ENCODE measurements at places on chromosomes 1 and 21. TPM values are rescaled to one million over a fixed set of nuclear protein-coding genes. Genes with fewer than 3 reads are reported as not detected.
A peak's percentile ranks its signal among the peaks of the same experiment; 100 is the strongest.

DNA sequence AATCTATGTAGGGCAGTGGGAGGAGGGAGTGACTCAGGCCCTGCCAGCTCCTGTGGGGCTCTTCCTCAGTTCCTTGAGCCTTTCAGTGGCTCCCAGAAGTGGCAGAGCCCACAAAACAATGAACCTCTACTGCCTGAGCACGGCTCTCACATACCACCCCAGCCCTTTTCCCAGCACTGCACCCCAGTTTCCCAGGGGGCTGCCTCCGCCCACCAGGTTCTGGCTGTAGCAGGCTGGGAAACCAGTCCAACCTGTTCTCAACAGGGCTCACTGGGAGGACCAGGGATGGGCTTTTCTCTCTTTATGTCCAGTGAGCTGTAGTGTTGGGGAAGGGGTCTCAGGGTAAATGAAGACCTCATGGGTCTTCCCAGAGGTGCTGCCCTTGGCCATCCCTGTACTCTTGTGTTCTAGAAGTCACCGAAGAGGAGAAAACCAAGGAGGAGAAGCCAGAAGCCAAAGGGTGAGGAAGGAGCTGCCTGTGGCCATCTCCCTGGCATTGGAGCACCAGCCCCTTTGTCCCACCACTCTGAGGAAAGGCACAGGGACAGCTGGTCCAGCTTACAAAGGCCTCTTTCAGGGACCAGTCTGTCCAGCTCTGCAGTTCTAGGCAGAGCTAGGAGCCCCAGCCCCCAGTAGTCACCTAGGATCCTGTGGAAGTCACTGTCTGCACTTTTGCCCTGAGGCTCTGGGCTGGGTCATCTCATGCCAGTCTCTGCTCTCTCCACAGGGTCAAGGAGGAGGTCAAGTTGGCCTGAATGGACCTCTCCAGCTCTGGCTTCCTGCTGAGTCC lies 3.5 kb downstream of the MARCKSL1 start:
- no peak for DNase-seq

Gene LEFTY2
- not detected for total RNA-seq

DNA sequence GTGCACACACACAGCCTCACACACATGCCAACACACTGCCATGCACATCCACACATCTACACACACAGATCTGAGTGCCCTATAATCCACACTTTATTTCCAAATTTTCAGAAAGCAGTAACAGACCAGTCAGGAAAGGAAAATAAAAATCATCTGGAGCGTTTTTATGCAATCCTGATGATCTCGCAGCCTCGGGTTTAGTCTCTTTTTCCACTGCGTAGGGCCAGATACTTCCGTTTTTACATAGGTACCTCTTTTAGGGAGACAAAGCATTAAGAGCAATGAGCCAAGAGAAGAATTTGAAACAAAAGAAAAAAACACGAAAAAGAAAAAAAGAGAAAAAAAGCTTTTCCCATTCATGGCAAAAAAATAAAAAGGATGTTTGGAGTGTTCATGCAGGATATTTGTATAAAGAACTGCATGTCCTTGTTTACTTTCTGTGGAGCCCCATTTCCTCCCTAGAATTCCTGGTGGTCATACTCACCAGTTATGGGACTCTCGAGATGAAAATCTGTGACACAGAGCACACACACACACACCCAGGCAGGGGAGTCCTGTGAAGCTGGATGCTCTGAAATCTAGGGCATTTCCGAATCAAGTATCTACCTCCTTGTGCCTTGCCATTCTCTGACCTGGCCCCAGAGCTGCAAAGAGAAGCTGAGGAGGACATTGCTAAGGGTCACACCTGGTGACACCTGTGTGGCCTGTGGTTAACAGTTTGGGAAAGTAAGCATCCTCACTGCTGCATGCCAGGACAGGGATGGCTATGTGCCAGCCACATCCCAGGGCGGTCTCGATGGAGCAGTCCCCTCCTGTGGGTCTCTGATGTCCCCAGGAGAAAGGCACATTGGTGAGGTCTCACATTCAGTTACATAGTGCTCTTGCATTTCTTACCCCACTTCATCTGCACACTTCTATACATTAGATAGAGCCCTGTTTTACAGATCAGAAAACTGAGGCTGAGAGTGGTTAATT lies 83.6 kb downstream of the RUNX1 start:
- no peak for DNase-seq

Gene OR2M3
- total RNA-seq, result not detected

GRCh38 chr1:223849352-223850254 lies 3.9 kb upstream of the TP53BP2 start:
- no peak for DNase-seq

GRCh38 chr1:201742476-201742875 lies 86.5 kb upstream of the IPO9 start:
- no peak for DNase-seq

- DNase-seq, result no peak
Measured at GRCh38 chr1:91798740-91799139, 87.2 kb downstream of the TGFBR3 start.

Gene ASCL5
- total RNA-seq, result not detected

Gene DCDC2B
- total RNA-seq, result not detected

GRCh38 chr1:16205891-16206546 lies 6.4 kb downstream of the ARHGEF19 start:
- no peak for DNase-seq

Gene PWP2
- 3.0 TPM for total RNA-seq

GRCh38 chr1:160575112-160575664 lies 4.1 kb downstream of the CD84 start:
- no peak for DNase-seq

DNA sequence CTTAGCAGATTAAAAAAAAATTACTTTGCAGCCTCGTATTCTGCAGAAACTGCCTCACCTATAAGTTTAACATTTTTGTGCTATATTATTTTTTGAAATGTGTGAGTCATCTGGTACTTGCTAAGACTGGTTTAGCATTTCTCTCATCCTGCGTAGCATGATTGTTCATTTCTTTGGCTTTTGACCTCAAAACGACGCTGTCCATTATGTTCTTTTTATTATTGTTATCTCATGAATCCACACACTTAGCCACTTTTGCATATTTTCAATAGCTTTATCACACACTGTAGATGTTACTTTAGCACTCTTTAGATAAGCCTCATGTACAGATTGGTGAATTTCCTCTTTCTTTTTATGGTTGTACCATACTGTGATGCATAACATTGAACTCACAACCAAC lies 1004.9 kb upstream of the NCAM2 start:
- DNase-seq, result no peak

- no peak for DNase-seq
Measured at GRCh38 chr1:109083923-109084322, 6.6 kb upstream of the TMEM167B start.

DNA sequence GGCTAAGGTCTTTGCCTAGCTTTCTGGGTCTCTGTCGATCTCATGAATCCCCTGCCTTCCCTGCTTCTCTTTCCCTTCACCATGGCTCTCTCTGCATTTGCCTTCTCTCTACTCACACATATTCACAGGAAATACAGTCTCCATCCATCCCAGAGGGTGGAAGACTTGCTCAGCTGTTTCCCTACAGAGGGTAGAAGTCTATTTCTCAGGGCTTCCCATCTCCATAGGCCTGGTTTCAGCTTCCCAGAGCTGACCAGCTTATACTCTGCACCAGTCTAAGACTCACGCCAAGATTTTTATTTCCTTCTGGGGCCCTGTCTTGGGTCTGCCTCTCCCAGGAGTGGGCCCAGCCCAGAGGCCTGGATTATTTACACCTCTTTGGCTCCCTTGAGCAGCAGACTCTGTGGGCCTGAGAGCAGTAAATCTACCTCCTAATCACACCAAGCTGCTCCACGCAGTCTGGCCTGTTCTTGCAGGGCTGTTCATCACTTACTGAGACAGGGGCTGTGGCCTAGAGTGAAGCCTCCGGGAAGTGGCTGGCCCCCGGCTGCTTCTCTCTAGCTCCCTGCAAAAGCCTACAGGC lies 102.5 kb downstream of the PLXNA2 start:
- DNase-seq, result no peak

DNA sequence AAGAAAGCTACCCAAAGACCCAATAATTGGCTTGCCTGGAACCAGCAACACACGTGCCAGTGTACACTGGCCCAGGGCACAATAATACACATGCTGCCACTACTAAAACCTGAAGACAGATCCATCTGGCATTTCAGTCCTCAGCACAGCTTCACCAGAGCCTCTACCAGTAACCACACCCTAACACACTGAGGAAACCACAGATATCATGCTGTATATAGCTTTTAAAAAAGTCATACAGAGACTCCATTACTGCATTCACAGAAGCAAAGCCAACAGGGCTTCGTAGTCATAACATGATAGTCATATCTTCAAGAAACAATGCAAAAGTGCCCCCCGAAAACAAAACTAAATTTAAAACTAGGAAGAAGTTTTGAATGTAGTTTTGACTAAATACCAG lies 40.6 kb upstream of the NEGR1 start:
- DNase-seq, result no peak

GRCh38 chr1:178237121-178237520 lies 143.2 kb downstream of the RASAL2 start:
- no peak for DNase-seq

DNA sequence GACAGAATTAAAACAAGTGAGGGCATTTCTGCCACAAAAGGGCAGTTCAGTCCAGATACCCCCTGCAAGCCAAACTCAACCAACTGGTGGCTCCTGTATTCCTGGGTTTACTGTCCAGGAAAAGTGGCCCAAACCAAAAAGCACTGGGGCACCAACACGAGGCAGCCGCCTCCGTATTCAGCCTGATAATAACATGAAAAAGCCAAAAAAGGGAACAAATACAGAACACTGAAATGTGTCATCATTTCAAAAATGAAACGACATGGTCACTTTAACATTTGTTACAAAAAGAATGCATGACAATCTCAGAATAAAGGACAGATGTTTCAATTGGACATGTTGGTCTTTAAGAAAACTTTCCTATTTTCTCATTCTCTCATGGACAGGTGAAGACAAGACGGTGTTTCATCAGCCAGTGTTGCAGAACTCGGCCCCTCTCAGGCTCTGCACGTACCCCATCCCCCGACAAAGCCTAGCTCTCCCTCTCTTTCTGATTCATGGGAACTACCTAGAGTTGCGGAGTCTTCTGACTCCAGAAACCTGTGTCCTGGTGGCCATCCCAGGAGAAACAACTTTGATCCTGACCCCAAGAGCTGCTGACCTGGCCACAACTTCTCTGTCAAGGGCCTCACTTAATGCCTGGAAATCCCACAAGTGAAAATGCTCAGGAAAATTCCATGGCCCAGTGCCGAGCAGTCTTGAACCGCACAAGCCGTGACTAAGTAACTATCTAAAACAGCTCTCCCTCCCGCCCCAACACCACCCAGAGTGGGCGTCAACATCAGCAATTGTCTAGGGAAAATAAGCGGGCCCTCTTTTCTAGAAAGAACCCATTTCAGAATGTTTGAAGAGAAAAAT lies 27.1 kb downstream of the ZBTB17 start:
- peak; percentile 79 for DNase-seq

DNA sequence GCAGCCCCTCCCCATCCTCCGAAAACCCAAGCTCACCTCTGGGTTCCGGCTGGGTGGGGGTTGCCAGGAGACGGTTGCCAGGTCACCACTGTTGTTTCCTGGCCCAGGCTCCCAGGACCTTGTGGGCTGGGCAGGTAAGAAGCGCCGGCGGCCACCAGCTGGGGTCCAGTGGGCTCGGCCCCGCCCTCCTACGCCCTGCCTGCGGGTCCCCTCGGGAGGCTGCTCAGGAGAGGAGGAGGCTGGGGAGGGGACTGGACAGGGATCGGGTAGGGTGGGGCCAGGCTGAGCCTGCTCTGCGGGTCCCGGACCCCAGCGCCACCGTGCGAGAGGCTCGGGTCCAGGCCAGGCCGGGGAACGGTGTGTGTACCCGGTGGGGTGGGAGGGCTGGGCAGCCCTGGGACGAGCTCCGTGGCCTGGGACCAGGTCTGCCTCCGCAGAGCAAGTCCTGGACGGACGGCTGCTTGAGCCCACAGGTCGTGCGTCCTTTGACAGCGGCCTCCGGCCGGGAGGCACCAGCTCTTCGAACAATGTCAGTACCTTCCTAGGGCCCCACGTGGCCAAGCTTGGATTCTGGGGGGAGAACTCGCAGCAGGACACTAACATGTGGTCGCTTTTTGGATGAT lies at the start of gene TTLL10:
Gene TTLL10, plus strand, starts transcription at position 88 of the 623 bp plus-strand sequence. CDS start 5,336 bp downstream, outside the sequence.
- no peak for DNase-seq

GRCh38 chr1:75996196-75996595 lies 64.0 kb upstream of the ASB17 start:
- DNase-seq, result no peak

GRCh38 chr1:111720274-111720976 lies 18.8 kb downstream of the INKA2 start:
- no peak for DNase-seq

Gene IBA57
- total RNA-seq, result 15.0 TPM

GRCh38 chr1:30847358-30847972 lies 61.1 kb downstream of the SDC3 start:
- peak; percentile 96 for DNase-seq

- no peak for DNase-seq
Measured at GRCh38 chr1:109501644-109502363, 7.7 kb downstream of the AMIGO1 start.

Gene KRTAP12-2
- not detected for total RNA-seq

DNA sequence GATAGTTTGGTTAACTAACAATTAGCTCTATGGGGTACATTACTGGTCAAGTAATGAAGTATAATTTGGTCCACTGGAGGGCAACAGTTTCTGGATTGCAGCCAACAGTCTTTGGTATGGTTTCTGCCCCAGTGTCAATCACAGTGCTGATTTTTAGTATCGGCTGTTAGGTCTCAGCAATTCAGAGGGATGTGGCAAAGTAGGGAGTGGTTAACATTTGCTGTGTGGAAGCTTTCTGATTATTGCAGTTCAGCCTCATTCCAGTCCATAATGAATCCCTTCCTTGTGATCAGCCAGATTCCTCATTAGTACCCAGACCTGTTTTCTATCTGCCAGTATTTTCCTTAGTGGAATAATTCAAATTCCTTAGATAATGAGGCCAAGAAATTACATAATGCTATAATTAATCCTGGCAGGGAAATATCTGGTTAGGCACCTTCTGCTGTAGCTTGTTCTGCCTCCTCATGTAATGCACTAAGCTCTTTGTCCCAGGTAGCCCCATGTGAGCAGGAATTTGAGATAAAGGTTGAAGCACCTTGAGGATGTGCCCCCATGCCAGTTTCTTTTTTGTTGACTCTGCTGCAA lies 14.0 kb downstream of the F3 start:
- DNase-seq, result no peak

- DNase-seq, result no peak
Measured at GRCh38 chr1:108851567-108851966, 5.3 kb downstream of the AKNAD1 start.

GRCh38 chr1:115179397-115180079 lies 90.2 kb upstream of the TSPAN2 start:
- no peak for DNase-seq

GRCh38 chr1:156927215-156928042 lies 7.0 kb downstream of the LRRC71 start:
- DNase-seq, result peak; percentile 47

Gene SPRR1B
- 213 TPM for total RNA-seq

GRCh38 chr1:185016880-185017279 lies 28.5 kb upstream of the RNF2 start:
- no peak for DNase-seq

DNA sequence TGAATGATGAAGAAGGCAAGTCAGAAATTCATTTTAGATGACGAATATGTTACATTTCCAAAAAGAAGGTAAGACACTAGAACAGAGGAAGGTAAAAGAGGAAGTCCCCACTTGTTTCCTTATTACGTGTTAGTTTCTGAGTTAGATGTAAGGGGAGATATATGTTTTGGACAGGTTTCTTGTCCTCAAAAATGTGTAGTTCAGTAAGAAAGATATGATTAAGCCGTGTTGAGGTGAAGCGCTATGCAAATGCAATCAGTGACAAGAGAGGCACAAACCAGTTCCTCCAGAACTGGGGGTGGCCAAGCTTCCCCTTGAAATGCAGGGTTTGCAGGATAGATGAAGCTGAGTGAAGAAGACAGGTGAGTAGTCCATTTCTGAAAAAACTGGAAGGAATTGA lies 293.3 kb upstream of the RUNX1 start:
- DNase-seq, result no peak

GRCh38 chr1:185701650-185702049 lies 32.5 kb upstream of the HMCN1 start:
- DNase-seq, result no peak
